Activated T-helper 2 cell treated with anti-CD3 and anti-CD28 coated beads, Interferon-gamma antibody, Interleukin-2, Interleukin-4, amounts not matched to agents 10 μg/mL and 5 μg/mL and 100 μg/mL, durations not matched to agents 14 hours and 24 hours and 36 hours (primary cell): ENCODE measurements at places on chromosomes 6 and 20. TPM values are rescaled to one million over a fixed set of nuclear protein-coding genes. Genes with fewer than 3 reads are reported as not detected.

- H3K4me3 ChIP-seq = no peak overlapping the region
- H3K36me3 ChIP-seq = no peaks in the 10 kb centered on the region
- no peaks in the 10 kb centered on the region for H3K4me1 ChIP-seq
- peaks cover 2% of the 10 kb centered on the region for H3K27me3 ChIP-seq
- no peak for DNase-seq
Measured at GRCh38 chr6:7787137-7787608, 61.3 kb downstream of the BMP6 start.

GRCh38 chr6:109299776-109300564 is 82.3 kb downstream of the CD164 start:
- no peak for DNase-seq
- H3K27ac ChIP-seq = no peak overlapping the region
- no peaks in the 10 kb centered on the region for H3K36me3 ChIP-seq
- H3K4me1 ChIP-seq = peaks cover 17% of the 10 kb centered on the region

DNA sequence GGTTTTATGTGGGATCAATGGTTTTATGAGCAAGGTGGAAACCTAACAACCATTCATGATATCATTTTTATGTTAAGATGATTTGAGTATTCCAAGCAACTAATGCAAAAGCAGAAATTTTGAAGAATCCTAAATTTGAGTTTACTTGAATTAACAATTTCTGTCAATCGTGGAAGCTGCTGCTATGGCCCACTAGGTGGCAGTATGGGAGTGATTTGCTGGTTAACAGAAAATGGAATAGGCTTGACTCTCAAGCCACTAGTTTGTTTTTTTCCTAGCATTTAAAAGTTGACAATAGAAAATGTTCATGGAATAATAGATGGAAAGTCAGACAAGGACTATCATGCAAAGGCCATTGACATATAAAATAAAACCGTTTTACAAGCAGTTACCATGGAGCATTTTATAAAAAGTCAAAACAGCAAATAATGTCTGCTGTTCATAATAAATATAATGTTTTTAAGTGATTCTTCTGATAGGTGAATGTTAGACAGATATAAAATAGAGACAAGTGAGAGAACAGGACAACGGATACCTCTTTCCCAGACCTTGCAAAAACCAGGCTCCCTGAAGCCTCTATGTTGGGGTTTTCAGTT is 43.0 kb upstream of the TMEM200A start:
- H3K27me3 ChIP-seq = peaks cover 22% of the 10 kb centered on the region
- H3K4me1 ChIP-seq = peaks cover 2% of the 10 kb centered on the region

- H3K36me3 ChIP-seq = no peaks in the 10 kb centered on the region
- no peak for DNase-seq
- no peak overlapping the region for H3K4me3 ChIP-seq
- H3K4me1 ChIP-seq = no peaks in the 10 kb centered on the region
- H3K27me3 ChIP-seq = no peaks in the 10 kb centered on the region
Measured at GRCh38 chr20:15515691-15516090, 1057.6 kb downstream of the KIF16B start.

DNA sequence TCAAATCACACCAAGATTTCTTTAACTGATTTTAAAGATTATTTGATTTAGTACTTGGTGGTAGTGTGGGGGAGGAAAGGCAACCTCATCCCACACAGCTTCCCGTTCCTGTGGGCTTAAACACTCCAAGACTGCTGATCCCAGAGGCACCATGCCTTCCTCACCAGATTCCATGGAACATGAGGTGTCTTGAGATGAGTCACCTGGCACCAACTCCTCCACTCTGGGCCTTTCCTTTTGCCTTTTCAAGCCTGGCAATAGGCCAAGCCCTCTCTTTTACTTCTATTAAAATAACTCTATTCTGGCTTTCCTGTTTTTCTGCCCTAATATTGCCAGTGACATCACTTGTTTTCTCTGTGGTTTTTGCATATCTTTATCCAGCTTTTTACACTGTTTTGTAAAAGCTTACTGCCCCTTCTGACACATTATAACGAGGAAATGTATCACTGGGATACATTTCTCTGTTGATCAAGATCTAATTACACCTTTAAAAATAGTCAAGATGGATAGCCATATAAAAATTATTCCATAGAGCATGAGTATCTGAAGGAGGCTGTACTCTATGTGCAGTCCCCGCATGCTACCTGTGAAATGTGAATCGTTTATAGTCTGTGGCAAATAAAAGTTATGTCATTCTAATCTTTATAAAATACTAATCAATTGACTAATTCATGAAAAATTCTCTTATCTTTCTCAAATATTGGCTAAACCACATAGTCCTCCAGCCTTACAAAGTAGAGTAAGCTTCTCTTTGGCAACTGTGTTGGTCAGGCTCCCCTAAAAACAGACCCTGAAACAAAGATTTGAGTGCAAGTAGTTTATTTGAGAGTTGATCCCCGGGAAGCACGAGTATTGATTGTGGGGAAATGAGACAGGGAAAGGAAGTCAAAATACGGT is 257.8 kb upstream of the KCNQ5 start:
- no peak overlapping the region for H3K4me3 ChIP-seq
- DNase-seq = no peak
- H3K36me3 ChIP-seq = no peaks in the 10 kb centered on the region

GRCh38 chr6:72770959-72771358 is 149.1 kb downstream of the KCNQ5 start:
- H3K36me3 ChIP-seq = no peaks in the 10 kb centered on the region
- no peak for DNase-seq
- H3K4me3 ChIP-seq = no peak overlapping the region
- no peaks in the 10 kb centered on the region for H3K27me3 ChIP-seq
- peaks cover 2% of the 10 kb centered on the region for H3K4me1 ChIP-seq
- H3K27ac ChIP-seq = no peak overlapping the region

- H3K27me3 ChIP-seq = no peaks in the 10 kb centered on the region
- H3K36me3 ChIP-seq = no peaks in the 10 kb centered on the region
- H3K4me1 ChIP-seq = no peaks in the 10 kb centered on the region
- no peak overlapping the region for H3K4me3 ChIP-seq
- no peak overlapping the region for H3K27ac ChIP-seq
Measured at GRCh38 chr6:54192993-54193392, 81.8 kb downstream of the MLIP start.

- peak overlapping the region; percentile 38 for H3K4me3 ChIP-seq
- H3K27ac ChIP-seq = no peak overlapping the region
- no peaks in the 10 kb centered on the region for H3K27me3 ChIP-seq
- no peaks in the 10 kb centered on the region for H3K36me3 ChIP-seq
Measured at GRCh38 chr6:10146715-10147451, 268.0 kb downstream of the TFAP2A start.

- peaks cover 17% of the 10 kb centered on the region for H3K27me3 ChIP-seq
- H3K4me1 ChIP-seq = no peaks in the 10 kb centered on the region
- DNase-seq = no peak
- no peaks in the 10 kb centered on the region for H3K36me3 ChIP-seq
- no peak overlapping the region for H3K4me3 ChIP-seq
- H3K27ac ChIP-seq = no peak overlapping the region
Measured at GRCh38 chr6:100001915-100002388, 7.9 kb upstream of the MCHR2 start.

GRCh38 chr6:1739680-1740079 is 130.0 kb downstream of the FOXC1 start:
- DNase-seq = no peak
- H3K27ac ChIP-seq = no peak overlapping the region
- no peak overlapping the region for H3K4me3 ChIP-seq
- no peaks in the 10 kb centered on the region for H3K36me3 ChIP-seq
- no peaks in the 10 kb centered on the region for H3K4me1 ChIP-seq

DNA sequence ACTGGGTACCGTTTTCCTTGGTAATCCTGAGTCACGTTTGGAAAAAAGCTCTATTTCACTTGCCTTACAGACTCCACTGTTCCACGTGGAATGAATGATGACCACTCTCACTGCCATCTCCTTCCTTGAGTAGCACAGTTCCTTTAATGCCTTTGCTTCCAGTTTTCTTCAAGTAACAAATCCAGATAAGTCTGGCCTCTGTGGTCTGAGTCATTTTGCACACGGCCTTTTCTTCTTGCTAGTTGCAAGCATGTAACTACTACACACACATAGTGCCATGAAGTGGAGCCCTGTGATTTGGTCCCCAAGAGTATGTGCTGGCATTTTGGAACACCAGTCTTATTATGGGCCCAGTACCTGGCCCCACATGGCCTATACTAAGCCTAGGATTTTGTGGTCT is 182.8 kb downstream of the SASH1 start:
- no peak overlapping the region for H3K27ac ChIP-seq
- DNase-seq = no peak
- H3K4me1 ChIP-seq = no peaks in the 10 kb centered on the region
- no peak overlapping the region for H3K4me3 ChIP-seq
- no peaks in the 10 kb centered on the region for H3K27me3 ChIP-seq

- H3K4me1 ChIP-seq = no peaks in the 10 kb centered on the region
- no peaks in the 10 kb centered on the region for H3K27me3 ChIP-seq
- H3K4me3 ChIP-seq = no peak overlapping the region
Measured at GRCh38 chr20:37513779-37514359, 7.2 kb upstream of the NNAT start.

DNA sequence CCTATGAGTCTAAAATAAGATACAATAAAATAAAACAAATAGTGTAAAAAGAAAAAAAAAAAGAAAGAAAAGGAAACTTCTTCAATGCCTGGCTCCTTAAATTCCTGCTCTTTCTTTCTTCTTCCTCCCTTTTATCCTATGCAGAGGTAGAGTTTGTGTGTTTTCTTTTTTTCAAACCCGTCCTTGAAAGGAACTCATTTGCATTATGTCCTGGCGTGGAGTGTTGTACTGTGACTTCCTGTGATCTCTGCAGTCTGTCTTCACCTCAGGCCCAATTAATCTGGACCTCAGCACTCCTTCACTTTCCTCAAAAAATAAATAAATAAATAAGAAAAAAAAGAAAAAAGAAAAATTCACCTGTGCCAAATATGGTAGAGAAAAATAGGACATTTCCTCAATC is 541.9 kb upstream of the SPTLC3 start:
- no peak overlapping the region for H3K4me3 ChIP-seq
- DNase-seq = no peak
- H3K27ac ChIP-seq = no peak overlapping the region
- no peaks in the 10 kb centered on the region for H3K4me1 ChIP-seq
- no peaks in the 10 kb centered on the region for H3K36me3 ChIP-seq

DNA sequence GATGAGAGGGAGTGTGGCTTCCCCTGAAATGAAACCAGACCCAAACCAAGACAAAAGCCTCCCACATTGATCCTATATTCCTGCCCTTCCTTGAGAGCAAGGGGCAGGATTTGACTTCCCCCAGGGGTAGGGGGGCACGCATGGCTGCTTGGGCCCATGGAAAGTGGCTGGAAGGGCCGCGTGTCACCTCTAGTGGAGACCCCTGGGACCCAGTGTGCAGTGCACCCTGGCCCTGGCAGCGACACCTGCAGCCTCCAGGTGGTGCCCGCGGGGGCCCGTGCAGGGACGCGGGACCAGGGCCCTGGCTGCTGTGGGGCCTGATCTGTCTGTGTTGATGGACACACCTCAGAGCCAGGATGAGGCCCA is 18.0 kb upstream of the SLCO4A1 start:
- no peak for DNase-seq
- peaks cover 18% of the 10 kb centered on the region for H3K4me1 ChIP-seq
- H3K36me3 ChIP-seq = no peaks in the 10 kb centered on the region
- no peak overlapping the region for H3K4me3 ChIP-seq
- no peaks in the 10 kb centered on the region for H3K27me3 ChIP-seq

DNA sequence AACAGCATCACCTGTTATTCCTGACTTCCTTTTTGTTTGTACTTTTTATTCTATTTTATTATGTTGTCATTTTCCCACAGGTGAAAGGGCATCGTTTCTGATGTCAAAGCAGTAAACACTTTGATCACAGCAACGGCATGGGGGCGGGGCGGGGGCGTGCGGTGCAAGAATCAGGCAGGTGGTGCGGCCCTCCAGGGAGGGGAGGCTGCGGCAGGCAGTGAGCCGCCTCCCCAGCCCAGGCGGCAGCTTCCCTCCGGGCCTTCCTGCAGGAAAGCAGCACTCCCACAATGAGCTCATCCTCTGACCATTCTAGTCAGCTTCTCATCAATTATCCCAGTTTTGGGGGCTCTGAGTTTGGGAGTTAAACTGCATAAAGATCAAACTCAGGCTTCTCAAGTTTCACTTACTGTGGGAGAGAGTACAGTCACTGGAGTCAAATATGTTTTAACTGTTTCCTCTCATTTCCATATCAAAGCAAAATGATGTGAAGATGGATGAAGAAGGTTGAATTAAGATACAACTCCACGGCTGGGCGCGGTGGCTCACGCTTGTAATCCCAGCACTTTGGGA is 608.4 kb upstream of the AGPAT4 start:
- no peak overlapping the region for H3K27ac ChIP-seq
- no peaks in the 10 kb centered on the region for H3K36me3 ChIP-seq
- no peaks in the 10 kb centered on the region for H3K4me1 ChIP-seq
- DNase-seq = no peak
- no peak overlapping the region for H3K4me3 ChIP-seq
- H3K27me3 ChIP-seq = no peaks in the 10 kb centered on the region

DNA sequence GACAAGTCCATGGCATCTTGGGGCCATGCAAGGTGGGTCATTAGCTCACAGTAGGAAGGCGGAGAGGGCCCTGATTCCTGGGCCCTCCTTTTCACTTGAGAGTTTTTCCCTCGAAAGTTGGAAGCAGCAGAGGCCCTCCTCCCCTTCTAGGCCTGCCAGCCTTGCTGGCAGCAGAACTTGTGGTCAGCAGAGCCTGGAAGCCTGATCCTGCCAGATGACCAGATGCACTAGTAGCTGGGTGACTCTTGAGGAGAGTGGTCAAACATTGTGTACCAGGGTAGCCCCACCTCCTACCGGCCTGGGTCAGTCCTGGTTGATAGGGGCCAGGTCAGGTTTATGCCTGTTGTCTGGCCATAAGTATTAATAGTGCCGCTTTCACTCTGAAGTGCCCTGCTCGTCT is 3.8 kb upstream of the HMGA1 start:
- DNase-seq = no peak
- H3K4me3 ChIP-seq = no peak overlapping the region
- peaks cover 18% of the 10 kb centered on the region for H3K4me1 ChIP-seq
- H3K27ac ChIP-seq = no peak overlapping the region

DNA sequence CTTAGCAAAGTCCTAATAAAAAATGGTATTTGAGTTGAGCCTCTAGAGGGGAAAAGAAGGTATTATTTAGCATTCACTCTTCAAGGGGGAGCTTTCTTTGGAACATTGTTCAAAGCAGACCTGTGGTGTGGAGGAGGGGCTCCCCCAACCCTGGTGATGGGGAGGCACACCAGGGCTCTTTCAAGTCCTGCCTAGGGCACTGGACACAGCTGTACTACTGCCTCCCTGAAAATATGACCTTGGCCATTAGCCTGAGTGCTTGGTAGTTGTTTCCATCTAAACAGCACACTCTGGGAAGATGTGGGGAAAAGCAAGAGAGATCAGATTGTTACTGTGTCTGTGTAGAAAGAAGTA is 215.1 kb upstream of the CNR1 start:
- no peaks in the 10 kb centered on the region for H3K27me3 ChIP-seq
- no peak overlapping the region for H3K27ac ChIP-seq
- H3K4me3 ChIP-seq = no peak overlapping the region
- H3K4me1 ChIP-seq = no peaks in the 10 kb centered on the region
- no peak for DNase-seq

SNAI1 gene
- 1.3 and 1.6 TPM in 2 replicates for total RNA-seq

GLP1R gene
- 0.05 and 0.14 TPM in 2 replicates for total RNA-seq

SPTLC3 gene
- total RNA-seq = 0.68 and 0.80 TPM in 2 replicates

IMPG1 gene
- total RNA-seq = not detected in 2 replicates

BPIFB3 gene
- not detected in 2 replicates for total RNA-seq

CLVS2 gene
- not detected in 2 replicates for total RNA-seq

LAMA2 gene
- 0.05 and 0.23 TPM in 2 replicates for total RNA-seq

LRFN2 gene
- total RNA-seq = not detected in 2 replicates

PRKN gene
- 0.51 TPM in 1 of 2 replicates, not detected in the other for total RNA-seq

HDGFL1 gene
- total RNA-seq = not detected in 2 replicates

DEF6 gene
- 120 and 121 TPM in 2 replicates for total RNA-seq

ZC2HC1B gene
- total RNA-seq = not detected in 2 replicates
